ENCODE measurements at places on chromosomes 7 and 10.

GRCh38 chr7:459584-460373, 59.9 kb downstream of the PDGFA start:
- no peak for DNase-seq

GRCh38 chr7:99102361-99102760, 41.5 kb downstream of the SMURF1 start:
- no peak for DNase-seq

GRCh38 chr7:24419077-24419476, 135.1 kb downstream of the NPY start:
- DNase-seq = no peak

- DNase-seq = no peak
Observed at GRCh38 chr10:14004536-14004935, 326.2 kb downstream of the FRMD4A start.

DNA sequence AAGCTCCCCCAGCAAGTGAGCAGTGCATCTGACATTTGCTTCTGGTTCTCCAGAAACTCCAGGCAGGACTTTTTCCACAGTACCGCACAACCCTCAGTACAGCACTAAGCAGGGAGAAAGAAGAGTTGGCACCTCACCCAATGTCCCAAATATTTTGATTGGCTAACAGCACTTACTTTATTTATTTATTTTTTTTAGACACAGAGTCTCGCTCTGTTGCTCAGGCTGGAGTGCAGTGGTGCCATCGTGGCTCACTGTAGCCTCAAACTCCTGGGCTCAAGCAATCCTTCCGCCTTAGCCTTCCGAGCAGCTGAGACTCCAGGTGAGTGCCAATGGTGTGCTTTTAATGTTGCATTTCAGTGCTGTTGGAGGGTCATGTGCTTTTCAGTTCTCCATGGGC, 200.3 kb upstream of the ZMIZ1 start:
- no peak for DNase-seq

DNA sequence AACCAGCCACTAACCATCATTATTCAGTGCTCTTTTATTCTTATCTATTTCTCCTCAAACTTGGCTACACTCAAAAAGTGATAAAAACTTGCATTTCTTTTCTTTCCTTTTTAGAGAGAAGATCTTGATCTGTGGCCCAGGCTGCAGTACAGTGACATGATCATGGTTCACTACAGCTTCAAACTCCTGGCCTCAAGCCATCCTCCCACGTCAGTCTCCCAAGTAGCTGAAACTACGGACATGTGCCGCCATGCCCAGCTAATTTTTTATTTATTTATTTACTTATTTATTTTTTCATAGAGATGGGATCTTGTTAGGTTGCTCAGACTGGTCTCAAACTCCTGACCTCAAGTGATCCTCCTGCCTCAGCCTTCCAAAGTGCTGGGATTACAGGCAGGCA, 24.6 kb upstream of the TMEM248 start:
- DNase-seq = no peak

DNA sequence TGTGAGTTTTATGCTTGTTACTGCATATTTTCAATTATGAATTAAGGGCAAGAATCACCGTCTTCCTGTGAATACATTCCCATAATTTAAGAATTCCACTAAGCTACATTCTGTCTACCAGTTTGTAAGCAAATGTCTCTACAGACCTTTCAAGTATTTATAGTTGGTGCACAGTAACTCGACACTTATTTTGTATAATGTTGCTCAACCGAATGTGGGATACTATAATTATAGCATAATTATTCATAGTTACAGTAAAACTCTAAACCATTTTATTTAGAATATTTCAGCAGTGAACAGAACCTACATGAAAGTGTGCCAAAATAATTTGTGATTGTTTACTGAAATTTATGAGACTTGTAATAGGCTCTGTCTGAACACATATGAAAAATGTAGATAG, 17.3 kb upstream of the CUBN start:
- no peak for DNase-seq

DNA sequence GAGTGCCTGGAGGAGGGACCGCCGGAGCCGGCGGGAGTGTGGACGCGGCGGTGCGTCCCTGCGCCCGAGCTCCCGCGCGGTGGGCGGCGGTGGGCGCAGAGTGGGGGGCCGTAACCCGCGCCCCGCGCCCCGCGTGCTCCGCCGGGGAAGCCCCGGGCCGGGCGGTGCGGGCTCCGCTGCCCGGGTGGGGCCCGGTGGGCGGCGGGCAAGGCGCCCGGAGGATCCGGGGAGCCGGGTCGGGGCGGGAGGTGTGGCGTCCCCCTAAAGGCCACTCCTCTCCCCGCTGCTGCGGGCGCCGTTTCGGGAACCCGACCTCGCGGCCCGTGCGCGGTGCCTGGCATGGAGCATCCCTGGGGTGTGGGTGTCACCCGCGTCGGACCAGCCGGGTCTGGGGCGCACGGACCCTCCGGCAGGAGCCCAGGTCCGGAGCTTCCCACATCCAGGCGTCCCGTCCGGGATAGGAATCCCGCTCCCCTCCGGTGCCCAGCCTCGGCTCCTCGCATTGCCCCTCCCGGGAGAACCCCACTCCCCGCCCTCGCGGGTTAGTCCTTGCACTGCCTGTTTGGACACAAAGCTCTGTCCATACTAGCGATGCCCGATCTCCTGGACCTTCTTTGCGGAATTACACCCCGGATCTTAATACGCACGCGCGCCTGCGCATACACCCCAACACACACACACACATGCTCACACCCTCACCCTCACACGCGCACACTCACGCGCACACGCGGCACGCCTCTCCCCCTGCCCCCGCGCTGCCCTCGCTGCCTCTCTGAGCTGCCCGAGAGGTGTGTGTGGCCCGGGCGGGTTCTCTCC, 723 bp downstream of the MTURN start:
- DNase-seq = peak; percentile 10

DNA sequence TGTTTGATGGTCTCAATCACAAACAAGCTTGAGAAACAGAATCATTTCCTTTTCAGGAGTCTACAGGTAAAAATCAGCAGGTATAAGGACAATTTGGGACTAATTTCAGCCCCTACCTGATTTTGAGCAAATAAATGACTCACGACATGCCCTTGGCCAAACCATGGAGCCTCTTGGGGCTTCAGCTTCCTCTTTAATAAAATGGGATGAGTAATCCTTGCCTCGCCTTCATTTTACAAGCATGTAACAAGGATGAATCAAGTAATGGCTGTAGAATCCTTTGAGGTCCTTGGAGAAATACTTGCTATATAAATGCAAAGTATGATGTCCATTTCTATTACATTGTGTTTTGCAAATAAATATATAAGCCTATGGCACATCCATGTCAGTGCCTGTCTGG, 212.8 kb upstream of the PODXL start:
- no peak for DNase-seq

- DNase-seq = no peak
Observed at GRCh38 chr7:121531175-121532070, 135.3 kb upstream of the FAM3C start.

- DNase-seq = no peak
Observed at GRCh38 chr7:101308245-101309085, 13.1 kb downstream of the IFT22 start.

- DNase-seq = no peak
Observed at GRCh38 chr10:78313636-78314035, 280.0 kb downstream of the RPS24 start.

Data from stimulated activated CD8-positive, alpha-beta memory T cell treated with anti-CD3 and anti-CD28 coated beads, Interleukin-4, amount 100 ng/mL, for 4 hours (primary cell).